ENCODE measurements at places on chromosomes 1 and 21.

DNA sequence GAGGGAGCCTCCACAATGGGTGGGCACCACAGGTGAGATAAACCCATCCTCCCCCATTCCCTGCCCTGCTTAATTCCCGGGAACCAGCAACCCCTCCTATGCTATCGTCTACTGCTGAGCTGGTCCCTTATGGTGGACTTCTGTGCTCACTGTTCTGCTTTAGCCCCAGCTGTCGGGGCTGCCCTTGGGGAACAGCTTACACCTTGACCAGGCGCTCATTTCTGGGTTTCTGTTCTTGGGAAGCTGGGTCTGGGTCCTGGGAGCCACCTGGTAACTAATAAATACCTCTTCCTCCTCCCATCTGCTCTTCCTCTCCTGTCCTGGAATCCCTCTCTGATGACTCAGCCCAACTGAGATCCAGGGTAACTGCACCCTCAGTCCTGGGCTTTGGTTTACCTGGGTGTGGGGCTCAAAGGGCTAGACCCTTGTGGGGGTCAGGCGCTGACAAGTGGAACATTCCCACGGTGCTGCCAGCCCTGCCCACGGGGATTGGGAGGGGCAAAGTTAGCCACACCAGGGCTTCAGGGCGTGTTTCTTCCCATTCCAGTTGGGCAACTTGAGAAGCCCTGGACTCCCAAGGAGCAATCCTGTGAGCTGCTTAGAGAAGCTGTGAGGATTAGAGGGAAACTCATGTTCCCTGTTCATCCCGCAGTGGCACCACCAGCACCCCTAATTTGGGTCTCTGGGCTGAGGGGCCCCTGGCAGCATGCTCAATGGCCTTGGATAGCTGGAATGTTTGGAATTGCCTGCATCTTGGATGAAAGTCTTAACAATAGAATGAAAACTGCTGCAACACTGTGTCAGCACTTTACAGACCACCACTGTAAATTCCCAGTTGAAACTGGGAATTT is 1.6 kb downstream of the PCAT6 start:
- DNase-seq, result no peak

DNA sequence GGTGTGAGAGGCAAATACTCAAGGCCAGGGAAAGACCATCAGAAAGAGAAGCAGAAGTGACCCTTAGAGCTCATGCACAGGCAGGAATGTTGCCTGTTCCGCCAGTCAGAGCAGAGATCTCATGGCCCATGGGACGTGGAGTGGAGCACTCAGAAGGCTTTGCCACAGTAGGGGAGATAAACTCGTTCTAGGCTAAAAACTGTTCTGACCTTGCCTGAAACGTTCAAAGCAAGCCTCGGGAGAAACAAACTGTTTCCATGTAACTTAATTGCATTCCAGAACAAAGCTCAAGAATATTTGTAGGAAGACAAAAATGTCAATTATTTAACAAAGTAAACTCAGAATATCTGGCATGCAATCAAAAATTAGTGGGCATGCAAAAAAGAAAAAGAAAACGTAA is 20.7 kb upstream of the SLC19A1 start:
- DNase-seq, result no peak

DNA sequence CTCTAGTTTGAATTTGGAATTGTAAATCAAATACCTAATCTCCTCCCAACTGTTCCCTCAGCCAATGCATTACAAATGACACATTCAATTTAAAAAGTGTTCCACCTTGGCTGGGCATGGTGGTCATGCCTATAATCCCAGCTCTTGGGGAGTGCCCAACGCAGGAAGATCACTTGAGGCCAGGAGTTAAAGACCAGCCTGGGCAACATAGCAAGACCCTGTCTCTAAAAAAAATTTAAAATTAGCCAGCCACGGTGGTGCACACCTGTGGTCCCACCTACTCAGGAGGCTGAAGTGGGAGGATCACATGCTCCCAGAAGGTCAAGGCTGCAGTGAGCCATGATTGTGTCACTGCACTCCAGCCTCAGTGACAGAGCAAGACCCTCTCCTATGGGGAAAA is 3.8 kb downstream of the ARNT start:
- DNase-seq, result no peak

DNA sequence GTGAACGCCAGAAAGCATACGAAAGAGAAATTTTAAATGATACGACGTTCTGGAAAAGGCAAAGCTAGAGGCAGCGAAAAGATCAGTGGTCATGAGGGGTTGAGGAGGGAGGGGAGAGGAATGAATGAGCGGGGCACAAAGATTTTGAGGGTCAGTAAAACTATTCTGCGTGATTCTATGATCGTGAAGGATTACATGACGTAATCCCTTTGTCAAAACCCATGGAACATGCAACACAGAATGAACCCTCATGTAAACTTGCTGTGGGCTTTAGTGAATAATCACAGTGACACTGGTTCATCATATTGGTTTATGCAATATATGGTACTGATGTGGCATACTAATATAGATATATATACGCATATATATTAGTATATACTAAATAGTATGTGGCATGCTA is 13.0 kb downstream of the LRRC38 start:
- no peak for DNase-seq

- peak; percentile 73 for DNase-seq
Measured at GRCh38 chr1:184212649-184213314, 161.3 kb downstream of the TSEN15 start.

DNA sequence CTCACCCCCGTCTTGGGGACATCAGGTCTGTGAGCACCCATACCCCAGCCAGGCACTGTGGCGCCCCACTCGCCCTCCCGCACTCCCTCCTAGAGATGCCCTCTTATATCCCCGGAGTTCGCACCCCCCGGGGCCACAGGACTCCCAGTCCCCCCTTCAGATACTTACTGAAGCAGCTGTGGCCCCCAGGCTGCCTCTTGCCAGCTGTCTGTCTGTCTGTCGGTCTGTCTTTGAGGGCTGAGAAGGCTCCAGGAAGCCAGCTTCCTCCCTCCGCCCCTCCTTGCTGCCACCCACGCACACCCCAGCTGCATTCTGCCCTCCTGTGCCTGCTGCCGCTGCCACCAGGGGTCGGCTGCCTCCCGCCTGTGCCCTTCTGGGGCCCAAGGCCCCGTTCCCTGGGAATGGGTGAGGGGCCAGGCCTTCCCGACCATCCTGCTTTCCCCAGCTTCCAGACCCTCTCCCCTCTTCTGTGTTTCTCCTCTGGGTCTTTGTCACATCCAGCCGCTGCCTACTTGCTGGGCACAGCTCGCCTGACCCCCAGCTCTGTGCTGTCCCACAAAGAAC is at the start of gene PTPN7:
PTPN7 (minus strand) TSS at position 226 of the 564 bp plus-strand sequence. CDS start 1,200 bp downstream, outside the sequence.
- no peak for DNase-seq

GRCh38 chr1:43975249-43975961 is 645 bp downstream of the ATP6V0B start:
- DNase-seq, result no peak

GRCh38 chr1:193614817-193615216 is 428.4 kb upstream of the B3GALT2 start:
- peak; percentile 65 for DNase-seq

- DNase-seq, result no peak
Measured at GRCh38 chr1:47183308-47184089, 6.3 kb downstream of the PDZK1IP1 start.

DNA sequence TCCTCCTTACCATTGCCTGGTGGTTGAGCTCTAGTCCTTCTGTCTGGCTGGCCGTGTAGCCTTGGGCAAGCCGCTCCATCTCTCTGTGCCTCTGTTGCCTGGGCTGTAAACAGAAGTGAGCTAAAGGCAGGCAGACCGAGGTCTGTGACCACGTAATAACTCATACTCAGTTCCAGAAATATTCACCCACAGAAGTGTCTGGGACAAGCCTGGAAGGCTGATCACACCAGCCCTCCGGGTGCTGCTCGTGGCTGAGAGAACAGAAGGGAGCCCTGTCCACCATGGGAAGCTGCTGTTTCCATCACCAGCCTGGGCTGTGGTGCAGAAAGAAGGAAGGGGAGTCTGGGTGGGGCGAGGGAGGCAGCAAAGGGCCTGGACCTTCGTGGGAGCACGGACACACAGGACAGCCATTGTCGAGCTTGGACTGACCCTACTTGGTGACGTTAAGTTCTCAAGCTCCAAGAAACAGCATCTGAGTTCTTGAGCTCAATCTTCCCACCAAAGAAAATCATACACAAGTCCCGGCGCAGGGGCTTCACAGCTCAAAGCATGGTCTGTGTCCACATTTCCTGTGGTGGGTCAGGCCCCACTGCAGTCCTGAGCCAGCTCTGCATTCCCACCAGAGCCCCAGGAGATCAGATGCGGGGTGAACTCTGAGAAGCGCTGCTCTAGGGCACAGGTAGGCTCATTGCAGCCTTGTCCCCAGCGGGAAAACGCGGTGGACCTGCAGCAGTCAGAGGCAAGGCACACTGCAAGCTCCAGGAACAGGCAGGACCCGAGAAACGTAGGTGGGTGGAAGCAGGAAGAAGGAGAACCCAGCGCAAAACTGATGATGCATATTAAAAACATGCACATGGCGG is 61.8 kb downstream of the RUNX3 start:
- no peak for DNase-seq

DNA sequence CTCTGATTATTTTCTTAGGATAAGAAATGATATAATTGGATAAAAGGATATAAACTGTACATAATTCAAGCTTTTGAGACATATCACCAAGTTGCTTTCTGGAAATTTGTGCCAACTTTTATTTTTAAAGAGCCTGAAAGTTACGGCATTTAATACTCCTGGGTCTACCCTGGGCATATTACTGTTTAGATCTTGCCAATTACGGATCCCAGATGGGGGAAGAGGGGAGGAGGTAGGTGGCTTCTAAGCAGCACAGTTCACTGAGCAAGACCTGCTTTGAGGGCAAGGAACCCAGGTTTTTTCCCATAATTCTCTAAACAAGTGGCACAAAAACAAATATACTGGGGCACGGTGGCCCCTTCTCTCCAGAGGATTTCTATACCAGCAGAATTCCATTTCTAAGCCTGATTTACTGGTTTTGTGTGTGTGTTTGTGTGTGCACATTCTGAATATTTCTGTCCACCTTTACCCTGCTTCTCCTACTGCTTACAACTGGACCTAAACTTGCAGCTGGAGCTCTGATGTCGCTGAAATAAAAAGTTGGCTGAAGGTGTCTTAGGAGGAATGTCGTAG is 76.7 kb downstream of the LAMC2 start:
- DNase-seq, result no peak

- no peak for DNase-seq
Measured at GRCh38 chr1:173224949-173225348, 17.8 kb upstream of the TNFSF4 start.

- DNase-seq, result no peak
Measured at GRCh38 chr1:170153417-170153816, 7.7 kb downstream of the NTMT2 start.

DNA sequence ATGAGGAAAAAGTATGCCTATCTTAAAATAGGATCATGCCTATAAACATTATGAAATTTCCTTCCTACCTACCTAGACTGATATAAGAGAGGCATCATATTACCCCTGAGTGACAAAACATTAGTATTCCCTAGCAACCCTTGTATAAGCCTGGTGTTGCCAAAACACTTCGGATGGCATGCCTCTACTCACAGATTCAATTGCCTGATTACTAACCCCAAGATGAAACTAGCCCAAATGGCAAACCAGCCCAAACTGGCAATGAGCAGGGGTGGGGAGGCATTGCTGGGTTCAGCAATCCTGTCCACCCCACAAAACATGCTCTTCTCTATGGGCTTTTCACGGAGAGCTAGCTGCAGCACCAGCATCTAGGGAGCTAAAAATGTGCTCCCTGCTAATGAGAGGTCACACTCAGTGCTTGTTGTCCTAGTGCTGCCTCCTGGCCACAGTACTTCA is 13.9 kb downstream of the PALMD start:
- no peak for DNase-seq

DNA sequence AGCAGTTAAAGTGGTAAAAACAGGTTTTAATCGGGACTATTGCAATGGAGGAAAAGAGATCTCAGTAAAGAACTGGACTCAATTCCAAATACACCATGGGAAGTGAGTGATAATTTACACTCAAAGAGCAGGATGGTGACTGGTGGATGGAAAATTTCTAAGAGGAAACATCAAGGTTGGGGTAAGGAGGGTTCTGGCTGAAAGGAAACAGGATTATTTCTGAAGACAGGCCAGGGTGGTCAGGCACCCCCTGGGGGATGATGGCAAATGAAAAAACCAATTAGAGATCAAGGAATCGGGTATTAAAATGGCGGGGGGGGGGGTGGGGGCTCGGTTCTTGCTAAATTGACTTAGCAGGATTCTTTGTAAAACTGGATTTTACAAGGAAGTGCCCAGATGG is 12.3 kb upstream of the HSD11B1 start:
- no peak for DNase-seq

DNA sequence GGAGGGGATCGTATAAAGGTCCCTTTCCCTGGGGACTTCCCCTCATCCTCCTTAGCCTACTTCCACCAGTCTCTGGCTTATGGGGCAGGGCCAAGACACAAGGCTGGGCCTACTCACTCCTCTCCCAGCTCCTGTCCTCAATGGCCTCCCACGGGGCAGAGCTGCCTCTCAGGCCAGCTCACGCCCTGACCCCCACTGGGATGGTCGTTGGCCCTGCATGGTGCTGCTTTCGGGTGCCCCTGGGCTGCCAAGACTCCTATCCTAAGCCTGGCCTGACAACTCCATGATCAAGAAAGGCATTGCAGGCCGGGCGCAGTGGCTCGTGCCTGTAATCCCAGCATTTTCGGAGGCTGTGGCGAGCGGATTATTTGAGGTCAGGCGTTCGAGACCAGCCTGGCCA is 6.2 kb downstream of the CPLANE2 start:
- no peak for DNase-seq

DNA sequence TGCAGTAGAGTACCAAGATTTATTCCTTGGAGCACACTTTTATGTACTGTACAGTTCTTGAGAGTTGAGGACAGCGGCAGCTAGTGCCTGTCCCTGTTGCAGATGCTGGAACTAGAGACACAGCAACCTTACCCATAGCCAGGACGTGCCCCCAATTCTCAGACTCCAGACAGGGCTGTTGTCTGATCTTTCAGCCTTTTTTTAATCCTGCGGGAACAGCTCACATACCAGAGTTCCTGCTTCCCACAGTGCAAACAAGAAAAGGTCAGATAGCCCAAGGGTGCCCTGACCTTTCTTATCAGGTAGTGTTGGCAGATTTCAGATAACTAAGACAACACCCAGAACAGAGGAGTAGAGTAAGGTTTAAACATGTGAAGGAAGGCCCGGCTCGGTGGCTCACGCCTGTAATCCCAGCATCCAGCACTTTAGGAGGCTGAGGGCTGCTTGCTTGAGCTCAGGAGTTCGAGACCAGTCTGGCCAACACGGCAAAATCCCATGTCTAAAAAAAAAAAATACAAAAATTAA is 78.5 kb downstream of the DOP1B start:
- no peak for DNase-seq

- DNase-seq, result no peak
Measured at GRCh38 chr1:93616221-93616995, 65.2 kb downstream of the BCAR3 start.

GRCh38 chr1:246324711-246325110 is 182.4 kb downstream of the SMYD3 start:
- DNase-seq, result peak; percentile 75
